ENCODE measurements at places on chromosomes 6 and 20. TPM values are rescaled to one million over a fixed set of nuclear protein-coding genes. Genes with fewer than 3 reads are reported as not detected.

DNA sequence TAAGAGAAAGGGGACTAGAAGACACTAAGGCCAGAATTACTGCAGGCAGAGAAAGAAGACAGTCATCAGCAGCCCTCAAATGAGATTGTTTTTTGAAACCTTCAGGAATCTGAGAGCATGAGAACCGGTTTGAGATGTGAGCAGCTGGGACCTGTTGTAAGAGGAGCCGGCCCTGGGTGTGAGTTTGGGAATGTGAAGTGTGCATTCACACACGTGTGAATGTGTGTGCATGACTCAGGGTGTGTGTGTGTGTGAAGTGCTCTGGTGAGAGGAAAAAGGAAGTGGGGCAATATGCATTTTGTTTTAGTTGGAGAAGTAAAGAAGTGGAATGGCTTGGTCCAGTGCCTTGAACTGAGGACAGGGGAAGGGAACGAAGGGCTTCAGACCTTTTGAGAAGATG is 4.3 kb downstream of the SCUBE3 start:
- no peak for DNase-seq

GRCh38 chr20:43404878-43405277 is 52.8 kb upstream of the SRSF6 start:
- no peak for DNase-seq

DNA sequence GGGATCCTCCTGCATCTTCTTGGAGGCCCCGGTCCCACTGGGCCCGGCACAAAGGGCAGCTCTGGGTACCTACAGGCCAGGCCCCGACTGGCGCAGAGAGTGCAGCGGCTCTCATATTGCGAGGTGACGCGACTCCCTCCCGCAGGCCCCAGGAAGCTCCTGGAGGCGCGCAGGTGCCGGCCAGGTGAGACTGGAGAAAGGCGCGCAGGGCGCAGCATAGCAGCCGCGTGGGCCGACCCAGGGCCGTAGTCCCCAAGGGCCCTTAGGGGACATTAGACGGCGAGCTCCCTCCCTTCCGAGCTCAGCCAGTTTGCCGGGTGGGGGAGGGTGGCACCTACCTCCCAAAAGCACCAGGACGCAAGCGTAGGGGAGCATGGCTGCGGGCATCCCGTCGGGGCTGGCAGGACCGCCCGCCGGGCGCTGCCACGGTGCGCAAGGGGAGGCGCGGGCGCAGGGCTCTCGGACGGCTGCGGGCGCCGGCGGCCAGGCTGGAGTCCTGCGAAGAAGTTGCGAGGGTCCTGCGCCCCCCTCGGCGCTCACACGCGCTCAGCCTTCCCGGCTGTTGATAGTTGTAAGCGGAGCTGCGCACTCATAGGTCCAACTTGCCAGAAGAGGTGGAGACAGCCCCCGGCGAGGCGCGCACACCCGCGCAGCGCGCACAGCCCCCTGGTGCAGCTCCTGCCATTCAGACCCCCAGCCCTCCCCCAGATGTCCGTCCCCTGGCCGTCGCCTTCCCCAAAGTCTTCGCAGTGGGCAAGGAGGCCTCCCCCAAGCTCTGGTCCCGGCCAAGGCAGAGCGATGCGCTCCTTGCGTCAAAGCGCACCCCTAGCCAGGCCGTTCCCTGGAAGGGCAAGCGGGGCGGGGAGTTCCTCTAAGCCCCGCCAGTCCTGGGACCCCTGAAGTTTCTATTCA is 622 bp downstream of the APCDD1L start:
- DNase-seq = no peak

GRCh38 chr6:24255676-24256075 is 102.2 kb downstream of the DCDC2 start:
- no peak for DNase-seq

GRCh38 chr20:24634855-24635254 is 165.4 kb downstream of the SYNDIG1 start:
- DNase-seq = no peak

The CNKSR3 gene
- total RNA-seq = 9.2 TPM

The NMBR gene
- total RNA-seq = 0.41 TPM

The OPRM1 gene
- not detected for total RNA-seq

DNA sequence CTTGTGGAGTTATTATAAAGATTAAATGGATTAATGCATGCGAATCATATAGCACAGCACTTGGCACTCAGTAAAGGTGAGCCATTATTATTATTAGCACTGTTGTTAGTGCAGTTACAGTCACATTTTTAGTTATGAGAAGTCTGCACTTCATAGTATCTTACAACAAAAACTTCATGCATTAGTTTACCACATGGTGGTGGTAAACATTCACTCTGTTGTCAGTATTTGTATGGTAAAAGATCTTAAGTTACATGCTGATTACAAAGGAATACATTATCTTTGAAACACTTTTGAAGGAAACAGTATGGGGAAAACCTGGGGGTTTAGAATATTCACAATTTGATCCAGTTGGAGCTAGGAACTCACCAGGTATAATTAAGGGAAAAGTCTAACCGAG is 20.8 kb downstream of the TMEM14A start:
- DNase-seq = no peak

- DNase-seq = no peak
Measured at GRCh38 chr6:92538275-92538674, 881.1 kb downstream of the EPHA7 start.

- DNase-seq = no peak
Measured at GRCh38 chr6:7324520-7324919, 11.5 kb upstream of the SSR1 start.

DNA sequence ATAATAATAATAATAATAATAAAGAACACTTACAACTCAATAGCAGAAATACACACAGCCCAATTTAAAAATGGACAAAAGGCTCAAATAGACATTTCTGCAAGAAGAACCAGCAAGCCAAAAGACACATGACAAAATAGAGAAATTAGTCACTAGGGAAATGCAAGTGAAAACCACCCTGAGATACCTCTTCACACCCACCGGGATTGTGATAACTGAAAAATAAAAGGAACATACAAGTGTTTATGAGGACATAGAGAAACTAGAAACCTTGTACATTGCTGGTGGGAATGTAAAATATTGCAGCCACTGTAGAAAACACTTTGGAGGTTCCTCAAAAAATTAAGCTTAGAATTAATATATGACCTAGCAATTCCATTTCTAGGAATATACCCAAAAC is 59.2 kb downstream of the ZDHHC14 start:
- no peak for DNase-seq

- no peak for DNase-seq
Measured at GRCh38 chr6:159623156-159623555, 69.9 kb downstream of the SOD2 start.

- DNase-seq = no peak
Measured at GRCh38 chr6:148528292-148528691, 185.7 kb downstream of the SASH1 start.

DNA sequence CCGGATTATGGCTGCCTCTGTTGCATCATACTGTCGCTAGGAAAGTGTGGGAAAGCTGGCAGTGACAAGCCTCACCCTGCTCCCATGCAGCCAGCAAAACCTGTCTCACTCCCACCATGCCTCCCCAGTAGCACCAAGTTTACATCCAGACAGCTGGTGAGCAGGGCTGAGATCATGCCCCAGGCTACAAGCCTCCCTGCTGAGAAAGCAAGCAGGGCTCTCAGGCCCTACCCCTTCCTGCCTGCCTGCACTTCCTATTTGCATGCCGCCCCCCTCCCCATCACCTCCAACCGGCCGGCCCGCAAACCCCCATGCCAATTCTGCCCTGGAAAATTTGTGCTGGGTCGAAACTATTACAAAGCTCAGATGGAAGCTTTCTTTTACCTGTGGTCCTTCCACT is 408.2 kb upstream of the FKBP1C start:
- no peak for DNase-seq

The HLA-DOB gene
- not detected for total RNA-seq

GRCh38 chr6:81623106-81623759 is 129.2 kb downstream of the TENT5A start:
- DNase-seq = no peak

- no peak for DNase-seq
Measured at GRCh38 chr20:15710636-15711035, 862.6 kb downstream of the KIF16B start.

The CRYBG1 gene
- total RNA-seq = 6.9 TPM

DNA sequence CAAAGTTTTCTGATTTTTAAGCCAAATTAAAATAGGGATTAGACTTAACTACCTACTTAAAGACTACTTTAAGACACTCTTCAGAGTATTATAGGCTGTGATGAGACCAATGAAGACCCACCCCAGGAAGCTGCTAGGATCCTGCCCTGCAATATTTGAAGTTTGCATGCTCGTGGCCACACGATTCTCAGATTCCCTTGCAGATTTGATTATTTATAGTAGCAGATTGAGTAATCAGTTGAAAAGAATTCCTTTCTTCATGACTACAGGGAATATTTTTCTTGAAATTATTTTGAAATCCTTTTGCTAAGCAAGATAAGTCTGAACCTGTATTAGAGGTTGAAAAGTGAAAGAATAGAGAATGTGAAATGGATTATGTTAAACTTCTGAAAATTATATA is 122.3 kb downstream of the B3GAT2 start:
- DNase-seq = no peak

GRCh38 chr6:129238991-129239390 is 356.1 kb downstream of the LAMA2 start:
- DNase-seq = no peak

The OOEP gene
- not detected for total RNA-seq

DNA sequence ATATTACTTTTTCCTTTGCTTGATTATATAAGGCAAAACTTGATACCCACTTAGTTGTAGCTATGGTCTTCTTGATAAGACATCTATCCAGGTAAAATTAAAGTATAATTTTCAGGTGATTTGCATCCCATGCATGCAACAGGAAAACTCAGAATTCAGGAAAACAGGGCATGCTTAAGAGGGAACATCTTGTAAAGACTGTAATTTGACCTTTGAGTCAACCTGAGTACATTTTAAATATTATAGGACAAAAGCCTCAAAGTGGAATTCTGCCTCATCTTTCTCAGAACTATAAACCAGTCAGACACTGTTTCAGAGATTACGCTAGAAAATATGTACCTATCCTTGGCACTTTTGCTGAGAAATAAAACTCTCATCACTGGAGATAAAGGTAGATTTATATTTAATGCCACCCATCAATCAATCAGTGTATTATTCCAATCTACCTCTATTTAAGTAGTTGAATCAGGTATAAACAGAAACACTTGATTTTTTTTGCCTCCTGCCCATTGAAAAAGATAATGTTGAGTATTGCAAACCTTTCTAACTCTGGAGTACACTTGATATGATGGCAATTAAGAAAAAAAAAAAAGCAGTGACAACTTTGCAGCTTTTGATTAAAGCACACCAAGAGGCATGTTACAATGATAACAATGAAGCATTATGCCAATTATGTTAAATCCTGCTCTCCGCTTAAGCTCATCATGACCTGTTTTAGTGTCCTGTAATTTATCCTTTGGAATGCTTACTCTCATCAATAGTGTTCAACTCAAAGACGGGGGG is 2.8 kb downstream of the CITED2 start:
- DNase-seq = no peak

DNA sequence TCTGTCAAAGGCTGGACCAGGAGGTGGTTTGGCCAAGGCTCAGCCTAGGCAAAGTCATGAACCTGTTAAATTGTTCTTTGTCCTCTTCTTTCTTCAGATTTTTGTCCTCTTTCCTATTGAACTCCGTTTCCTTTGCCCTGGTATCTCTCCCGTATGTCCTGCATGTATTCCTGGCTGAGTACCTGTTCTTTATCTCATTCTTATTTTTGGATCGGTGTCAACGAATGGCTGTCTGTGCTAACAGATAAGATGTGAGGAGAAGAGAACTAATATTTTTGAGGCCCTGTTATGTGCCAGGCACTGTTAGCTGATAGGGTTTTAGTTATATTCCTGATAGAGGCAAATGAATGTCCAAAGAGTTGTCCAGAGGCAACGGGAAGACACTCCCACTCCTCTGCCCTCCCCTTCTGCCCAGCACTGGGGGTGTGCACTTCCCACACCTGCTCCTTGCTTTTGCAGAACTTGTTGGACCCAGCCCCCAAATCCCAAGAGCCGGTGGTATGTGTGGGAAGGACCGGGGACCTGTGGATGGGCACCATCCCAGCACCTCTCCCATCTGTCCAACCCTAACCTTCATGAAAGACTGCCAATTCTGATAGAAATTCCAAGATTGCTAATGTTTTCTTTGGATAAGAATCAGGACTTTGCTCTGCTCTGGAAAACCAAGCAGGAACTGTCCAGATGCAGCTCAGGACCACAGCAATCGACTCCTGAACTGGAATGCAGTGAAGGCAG is 20.6 kb downstream of the MMP24OS start:
- no peak for DNase-seq

The EDN3 gene
- 85.8 TPM for total RNA-seq

DNA sequence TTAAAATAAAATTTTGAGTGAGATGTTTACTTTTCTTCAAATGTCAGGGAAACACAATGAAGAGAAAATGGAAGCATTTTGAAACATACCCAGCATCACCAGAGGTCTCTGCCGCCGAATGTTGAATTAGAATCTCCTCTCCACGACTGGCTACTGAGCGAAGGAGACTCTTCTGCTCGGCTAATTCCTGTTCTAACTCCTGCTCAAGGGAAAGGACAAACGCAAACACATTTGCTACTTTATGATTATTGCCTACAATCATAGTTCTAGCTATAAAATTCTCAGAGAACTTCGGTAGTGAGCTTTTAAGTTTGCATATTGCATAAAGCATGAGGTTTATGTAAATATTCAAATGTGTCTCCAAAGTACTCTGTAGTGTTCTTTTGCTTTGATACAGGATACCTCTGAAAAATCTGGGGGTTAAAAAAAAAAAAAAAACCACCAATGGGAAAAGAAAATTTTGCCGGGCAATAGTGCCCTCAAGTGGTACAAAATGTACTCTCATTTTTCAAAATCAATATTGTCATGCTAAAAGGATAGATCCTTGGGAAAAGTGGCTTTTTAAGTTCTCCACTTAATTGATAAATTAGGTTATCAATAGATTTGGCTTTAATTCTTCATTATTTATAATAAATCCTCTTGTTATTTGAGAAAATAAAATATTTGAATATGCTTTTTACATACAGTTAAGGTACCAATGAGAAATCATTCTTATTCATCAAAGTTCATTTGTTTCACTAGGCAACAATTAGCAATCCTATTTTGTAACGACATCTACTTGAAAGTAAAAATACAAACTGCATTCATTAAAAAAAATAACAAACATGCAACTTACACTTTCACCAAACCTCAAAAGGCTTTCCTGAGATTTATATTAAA is 369.0 kb downstream of the SYNE1 start:
- DNase-seq = no peak

GRCh38 chr6:35237476-35237875 is 22.1 kb upstream of the ZNF76 start:
- no peak for DNase-seq

The NKAIN4 gene
- not detected for total RNA-seq

The ANKRD66 gene
- not detected for total RNA-seq

- no peak for DNase-seq
Measured at GRCh38 chr6:38110481-38110971, 291.0 kb downstream of the ZFAND3 start.

The C6orf58 gene
- not detected for total RNA-seq

DNA sequence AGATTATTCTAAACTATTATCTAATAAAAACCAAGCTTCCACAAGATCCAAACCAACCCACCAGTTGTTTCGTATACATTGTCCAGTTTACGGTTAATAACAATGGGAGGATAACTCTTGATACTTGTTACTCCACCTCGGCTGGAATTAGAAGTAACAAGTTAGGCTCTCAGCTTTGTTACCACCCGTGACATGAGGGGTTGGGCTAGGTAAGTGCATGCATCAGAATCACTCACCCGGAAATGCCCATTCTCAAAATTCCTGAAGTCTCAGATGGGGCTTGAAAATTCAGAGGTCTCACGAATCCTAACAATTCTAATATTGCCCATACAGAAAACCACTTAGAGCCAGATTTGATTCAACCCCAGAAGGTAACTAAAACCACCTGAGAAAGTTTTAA is 27.0 kb upstream of the SERPINB1 start:
- DNase-seq = no peak
